ENCODE measurements at places on chromosomes 16 and 17. TPM values are rescaled to one million over a fixed set of nuclear protein-coding genes. Genes with fewer than 3 reads are reported as not detected.

DNA sequence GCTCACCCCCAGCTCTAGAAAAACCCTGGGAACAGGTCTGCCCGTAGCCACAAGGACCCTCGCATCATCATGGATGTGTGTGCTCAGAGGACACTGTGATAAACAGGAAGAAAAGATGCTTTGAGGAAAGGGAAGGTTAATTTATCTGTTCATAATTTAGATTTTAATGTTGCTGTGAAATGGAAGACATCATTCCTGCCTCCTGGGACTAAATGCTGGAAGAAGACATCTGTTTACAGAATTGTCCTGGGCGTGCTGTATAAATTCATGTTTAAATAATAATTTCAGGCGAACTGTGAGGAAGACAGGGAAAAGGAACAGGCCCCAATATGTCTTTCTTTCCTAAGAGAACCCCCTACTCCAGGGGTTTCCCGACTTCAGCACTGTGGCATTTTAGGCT, 112.6 kb downstream of the SHISA6 start:
- DNase-seq = no peak

DNA sequence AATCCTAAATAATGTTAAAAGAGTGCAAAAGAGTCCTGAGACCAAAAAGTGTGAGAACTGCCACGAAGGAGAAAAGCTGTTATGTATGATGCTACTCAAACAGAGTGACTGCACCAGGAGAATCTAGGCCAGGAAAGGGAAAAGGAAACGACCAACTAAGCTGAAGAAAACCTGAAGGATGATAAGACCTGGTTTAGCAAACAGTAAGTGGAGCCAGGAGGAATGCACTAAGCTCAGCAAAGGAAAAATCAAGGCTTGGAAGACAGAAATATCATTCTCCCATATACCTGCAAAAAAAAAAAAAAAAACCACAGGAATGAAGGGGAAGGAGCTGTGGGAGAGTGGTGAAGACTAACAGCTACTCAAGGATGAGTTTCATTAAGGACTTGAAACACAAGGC, 21.1 kb downstream of the CMC2 start:
- DNase-seq = no peak

GRCh38 chr17:40735016-40735415, 20.1 kb downstream of the KRT25 start:
- DNase-seq = no peak

Gene KRTAP2-3
- polyA plus RNA-seq = not detected

- DNase-seq = no peak
Measured at GRCh38 chr17:71273441-71273840, 847.4 kb upstream of the SOX9 start.

DNA sequence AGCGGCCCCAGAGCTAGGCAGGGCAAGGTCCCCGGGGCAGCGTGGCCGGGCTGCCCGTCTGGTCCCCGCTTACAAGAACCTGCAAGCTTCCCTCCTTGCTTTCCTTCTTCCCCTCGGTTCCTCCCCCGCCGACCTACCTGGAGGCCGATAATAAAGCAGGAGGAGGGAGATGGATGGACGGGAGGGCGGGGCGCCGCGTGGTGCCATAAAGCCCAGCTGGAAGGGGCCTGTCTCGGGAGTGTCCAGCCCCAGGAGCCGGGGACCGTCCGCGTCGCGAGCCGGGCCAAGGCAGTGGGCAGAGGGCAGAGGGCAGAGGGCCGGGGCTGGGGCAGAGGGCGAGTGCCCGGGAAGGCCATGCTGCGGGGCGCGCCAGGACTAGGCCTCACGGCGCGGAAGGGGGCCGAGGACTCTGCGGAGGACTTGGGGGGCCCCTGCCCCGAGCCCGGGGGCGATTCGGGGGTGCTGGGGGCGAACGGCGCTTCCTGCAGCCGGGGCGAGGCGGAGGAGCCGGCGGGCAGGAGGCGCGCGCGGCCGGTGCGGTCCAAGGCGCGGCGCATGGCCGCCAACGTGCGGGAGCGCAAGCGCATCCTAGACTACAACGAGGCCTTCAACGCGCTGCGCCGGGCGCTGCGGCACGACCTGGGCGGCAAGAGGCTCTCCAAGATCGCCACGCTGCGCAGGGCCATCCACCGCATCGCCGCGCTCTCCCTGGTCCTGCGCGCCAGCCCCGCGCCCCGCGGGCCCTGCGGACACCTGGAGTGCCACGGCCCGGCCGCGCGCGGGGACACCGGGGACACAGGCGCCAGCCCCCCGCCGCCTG, at the start of gene BHLHA9:
TSS of gene BHLHA9 (plus strand) at position 235 of the 820 bp plus-strand sequence. CDS start at position 355, 120 bp downstream.
- no peak for DNase-seq

Gene TBX6
- polyA plus RNA-seq = 0.36 TPM

Gene SP6
- polyA plus RNA-seq = not detected

DNA sequence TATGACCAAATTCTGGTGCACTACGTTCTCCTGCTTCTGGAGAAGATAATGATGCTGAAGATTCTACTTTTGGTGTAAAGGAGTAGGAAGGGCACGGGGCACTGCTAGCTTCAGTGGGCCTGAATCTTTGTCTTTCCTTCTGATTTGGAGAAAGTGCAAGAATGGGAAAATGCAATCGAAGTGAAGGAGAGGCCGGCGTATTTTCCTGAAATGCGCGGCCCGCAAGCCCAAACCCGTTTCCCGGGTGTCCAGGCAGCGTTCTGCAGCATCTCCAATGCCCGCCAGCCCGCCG, 372 bp upstream of the NDE1 start:
- no peak for DNase-seq

DNA sequence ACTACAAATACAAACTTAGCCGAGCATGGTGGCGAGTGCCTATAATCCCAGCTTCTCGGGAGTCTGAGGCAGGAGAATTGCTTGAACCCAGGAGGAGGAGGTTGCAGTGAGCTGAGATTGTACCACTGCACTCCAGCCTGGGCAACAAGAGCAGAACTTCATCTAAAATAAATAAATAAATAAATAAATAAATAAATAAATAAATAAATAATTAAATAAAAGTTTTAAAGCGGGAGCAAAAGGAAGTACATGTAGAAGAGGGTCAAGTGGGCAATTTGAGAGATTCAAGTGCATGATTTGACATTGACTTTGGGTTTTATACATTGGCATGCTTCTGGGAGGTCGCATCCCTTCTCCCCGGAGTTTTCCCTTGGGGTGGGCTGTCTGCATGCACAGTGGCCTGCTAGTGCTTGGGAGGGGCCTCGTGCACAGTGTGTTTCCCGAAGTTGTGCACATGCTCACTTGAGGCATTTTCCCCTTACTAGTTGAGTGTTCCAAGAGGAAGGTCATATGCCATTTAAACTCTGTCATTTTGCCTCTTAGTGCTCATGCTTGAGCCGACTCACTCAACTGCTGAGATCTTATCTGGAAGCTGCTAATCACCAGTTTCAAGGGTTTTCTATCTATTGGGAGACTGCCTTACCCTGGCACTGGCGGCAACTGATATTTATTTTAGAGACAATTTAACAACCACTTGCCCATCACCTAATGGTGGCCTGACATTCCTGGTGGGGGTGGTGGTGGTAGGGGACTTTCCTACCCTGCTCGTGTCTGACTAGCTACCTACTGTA, 193.2 kb upstream of the MPHOSPH6 start:
- DNase-seq = no peak

Gene B3GNT9
- 11.8 TPM for polyA plus RNA-seq

GRCh38 chr17:20315311-20315710, 152.0 kb downstream of the LGALS9B start:
- DNase-seq = no peak

Gene MPV17L
- not detected for polyA plus RNA-seq

GRCh38 chr17:82791532-82791931, 39.7 kb downstream of the TBCD start:
- no peak for DNase-seq

Data from CD4-positive, alpha-beta memory T cell (primary cell).